MCF 10A (cell line): ENCODE measurements at places on chromosomes 3 and 15. TPM values are rescaled to one million over a fixed set of nuclear protein-coding genes. Genes with fewer than 3 reads are reported as not detected.

The LCTL gene
- total RNA-seq = not detected in 2 replicates

The EPHB3 gene
- total RNA-seq = 4.0 and 5.4 TPM in 2 replicates

The PLCH1 gene
- total RNA-seq = 0.10 and 0.12 TPM in 2 replicates

The MESP1 gene
- 0.58 and 1.6 TPM in 2 replicates for total RNA-seq

The SLC28A2 gene
- not detected in 2 replicates for total RNA-seq

The CPNE9 gene
- total RNA-seq = not detected in 2 replicates
